ENCODE measurements at places on chromosomes 6 and 20.

DNA sequence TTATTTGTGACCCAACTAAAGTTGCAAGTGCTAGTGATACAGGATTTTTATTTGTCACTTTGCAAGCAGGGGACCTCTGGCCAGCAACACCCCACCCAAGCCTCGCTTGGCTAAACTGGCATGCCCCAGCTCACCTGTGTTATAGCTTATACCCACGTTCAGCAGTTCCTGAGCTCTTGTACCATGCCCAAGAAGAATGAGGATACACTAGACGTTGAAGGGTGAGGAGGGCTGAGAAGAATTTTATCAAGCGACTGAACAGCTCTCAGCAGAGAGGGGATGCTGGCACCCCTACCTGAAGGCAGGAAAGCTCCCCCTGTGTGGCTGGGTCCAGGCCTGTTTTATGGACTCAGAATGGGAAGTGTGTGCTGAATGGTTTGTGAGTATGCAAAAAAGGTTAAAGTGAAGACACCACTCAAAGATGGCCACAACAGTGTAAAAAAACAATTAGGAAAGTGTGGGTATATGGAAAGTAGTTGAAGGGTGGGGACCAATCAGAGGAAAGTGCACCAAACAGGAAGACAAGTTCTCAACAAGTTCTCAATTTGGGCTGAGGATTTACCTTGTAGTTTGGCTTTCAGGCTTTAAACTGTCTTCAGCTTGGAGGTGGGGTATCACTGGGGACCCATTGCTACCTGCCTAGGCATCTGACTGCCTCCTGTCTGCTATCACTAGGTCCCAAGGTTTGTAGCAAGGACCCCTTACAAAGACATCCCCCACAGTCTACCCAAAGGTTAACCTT is 15.0 kb downstream of the BTN2A1 start:
- DNase-seq: no peak

GRCh38 chr6:158805698-158806377 is 13.3 kb downstream of the EZR start:
- DNase-seq: no peak

GRCh38 chr20:63794614-63795013 is 36.5 kb downstream of the ZBTB46 start:
- no peak for DNase-seq

DNA sequence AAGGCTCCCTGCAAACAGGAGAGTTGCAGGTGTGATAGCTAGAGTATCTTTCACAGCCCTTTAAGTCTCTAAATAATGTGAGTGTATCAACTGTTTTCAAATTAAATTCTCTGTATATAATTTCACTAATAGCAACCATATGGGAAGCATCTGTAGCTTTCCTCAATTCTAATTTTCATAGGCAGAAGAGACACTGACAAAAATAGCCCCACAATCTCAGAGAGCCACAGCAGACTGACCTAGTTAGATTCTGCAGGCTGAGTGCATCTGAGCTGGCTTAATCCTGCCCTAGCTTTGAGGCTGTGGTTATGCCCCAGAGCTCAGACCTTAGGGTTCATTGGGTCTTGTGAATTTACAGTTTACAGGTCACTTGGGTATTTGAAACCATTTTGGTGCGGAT is 63.9 kb downstream of the MAP7 start:
- no peak for DNase-seq

DNA sequence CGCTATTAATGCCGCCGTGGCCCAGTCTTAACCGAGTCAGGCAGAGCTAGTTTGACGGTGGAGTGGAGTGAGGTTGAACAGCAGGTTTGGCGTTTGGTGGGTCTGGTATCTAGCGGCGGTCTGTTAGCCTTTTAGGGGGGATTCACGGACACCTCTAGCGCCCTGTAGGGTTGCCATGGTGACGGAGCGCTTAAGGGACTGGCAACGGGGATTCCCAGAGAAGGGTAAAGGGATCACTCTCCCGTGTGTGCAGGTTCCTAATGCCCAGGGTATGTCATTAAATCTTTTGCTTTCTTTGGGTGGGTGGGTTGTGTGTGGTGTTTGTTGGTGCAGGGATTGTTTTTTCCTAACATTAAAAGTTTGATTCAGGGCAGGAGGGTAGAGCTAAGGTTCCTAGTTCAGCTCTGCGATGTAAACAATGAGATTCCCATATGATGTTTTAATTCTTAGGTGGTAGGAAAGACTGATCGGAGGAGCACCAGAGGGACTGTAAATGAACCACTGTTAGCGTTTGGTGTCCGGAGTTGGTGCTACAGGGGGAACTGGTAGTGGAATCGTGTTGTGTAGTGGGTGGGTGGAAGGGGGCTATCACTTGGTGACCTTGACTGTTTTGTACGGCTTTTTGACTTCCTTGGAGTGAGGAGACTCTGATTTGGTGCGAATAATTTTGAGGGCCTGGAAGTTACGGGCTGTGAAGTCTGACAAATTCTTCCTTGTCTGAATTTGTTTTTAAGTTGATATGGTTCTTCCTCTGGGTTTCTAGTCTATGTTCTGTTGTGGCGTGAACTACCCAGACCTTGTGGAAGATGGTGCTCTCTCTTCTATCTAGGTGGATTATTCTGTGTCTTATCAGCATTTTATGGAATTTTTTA is 5.0 kb downstream of the BRD2 start:
- no peak for DNase-seq

DNA sequence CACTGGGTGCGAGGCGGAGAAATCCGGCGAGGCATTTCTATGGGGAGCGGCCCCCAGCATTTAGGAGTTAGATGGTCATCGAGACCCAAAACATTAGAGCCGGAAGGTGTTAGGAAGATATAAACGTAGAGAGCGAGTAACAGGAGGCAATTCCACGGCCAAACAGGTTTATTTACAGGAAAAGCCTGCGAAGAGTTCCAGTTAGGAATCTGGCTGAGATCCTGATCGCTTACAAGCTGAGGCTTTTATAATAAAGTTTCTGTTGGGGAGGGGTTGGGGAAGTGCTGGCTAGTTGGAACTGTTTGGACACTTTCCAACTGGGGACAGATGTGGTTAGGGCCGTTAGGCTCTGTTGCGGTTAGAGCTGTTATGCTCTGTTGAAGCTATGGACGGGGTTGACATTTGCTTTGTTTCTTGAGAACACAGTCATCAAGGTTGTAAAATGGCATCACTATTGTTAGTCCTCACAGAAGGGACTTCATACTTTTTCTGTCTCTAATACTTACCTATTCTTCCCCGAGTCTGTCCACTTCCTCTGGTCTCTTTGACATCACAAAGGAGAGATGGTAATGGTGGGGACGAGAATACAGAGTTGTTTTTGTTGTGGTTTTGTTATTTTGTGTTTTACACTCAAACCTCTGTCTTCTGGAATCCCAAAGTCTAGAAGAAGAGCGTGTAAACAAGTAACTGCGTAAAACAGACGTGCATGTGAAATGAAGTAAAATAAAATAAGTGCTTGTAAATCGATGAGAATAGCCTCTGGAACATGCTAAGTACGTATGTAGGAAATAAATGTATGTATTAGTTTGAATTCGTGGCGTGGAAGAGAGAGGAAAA is 554 bp upstream of the ZSCAN31 start:
- DNase-seq: no peak

- DNase-seq: no peak
Observed at GRCh38 chr6:119390247-119390793, 40.8 kb upstream of the MAN1A1 start.

- peak; percentile 15 for DNase-seq
Observed at GRCh38 chr6:41092421-41093140, 19.8 kb downstream of the NFYA start.

- no peak for DNase-seq
Observed at GRCh38 chr20:42444799-42445198, 744.9 kb downstream of the PTPRT start.

DNA sequence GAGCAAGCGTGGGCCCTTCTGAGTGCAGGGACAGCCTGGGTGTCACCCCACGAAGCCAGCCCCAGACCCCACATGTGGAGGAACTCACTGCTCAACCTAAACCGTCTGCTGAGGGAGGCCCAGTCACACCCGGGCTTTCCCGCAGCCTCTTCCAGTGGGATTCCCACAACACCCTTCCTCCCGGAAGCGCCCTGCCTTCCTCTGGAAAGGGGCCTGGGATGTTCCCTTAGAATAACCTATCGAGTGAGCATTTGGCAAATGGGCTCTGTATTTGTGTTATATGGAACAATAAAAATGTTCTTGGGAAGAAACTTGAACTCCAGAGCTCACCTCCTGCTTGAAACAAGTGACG is 100.0 kb upstream of the DUSP22 start:
- no peak for DNase-seq

DNA sequence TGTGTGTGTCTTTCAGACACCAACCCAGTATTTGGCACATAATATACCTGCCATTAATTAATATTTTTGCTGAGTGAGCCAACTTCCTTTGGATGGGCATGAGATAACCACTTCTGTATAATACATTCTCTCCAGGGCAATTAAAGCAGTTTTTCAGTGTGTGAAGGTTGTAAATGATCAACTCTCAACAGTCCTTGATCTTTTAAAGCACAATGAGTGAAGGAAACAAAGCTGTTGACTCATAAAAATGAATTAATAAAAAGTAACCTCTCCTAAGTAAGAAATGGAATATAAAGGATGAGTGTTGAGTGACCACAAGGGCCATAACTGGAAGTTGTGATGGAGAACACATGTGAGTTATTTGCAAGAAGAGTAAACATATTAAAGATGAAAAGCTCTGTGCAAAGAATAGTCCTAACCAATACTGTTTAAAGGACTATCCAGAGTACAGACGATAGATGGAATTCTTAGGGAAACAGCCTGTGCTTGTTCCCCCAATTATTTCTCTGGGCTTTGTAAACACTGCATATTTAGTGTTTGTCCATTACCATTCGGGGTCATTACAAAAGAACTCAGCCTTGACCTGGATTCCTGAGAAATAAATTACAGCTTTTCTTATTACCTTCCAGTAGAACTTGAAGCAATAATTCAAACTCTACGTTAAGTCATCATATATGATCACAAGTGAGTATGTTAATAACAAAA is 446.2 kb downstream of the PLCB1 start:
- DNase-seq: no peak

GRCh38 chr6:107807196-107807811 is 16.8 kb downstream of the SCML4 start:
- no peak for DNase-seq

- DNase-seq: peak; percentile 96
Observed at GRCh38 chr6:8435093-8435844, at the start of gene SLC35B3. Gene SLC35B3, minus strand, starts transcription at chr6:8435545.

- DNase-seq: no peak
Observed at GRCh38 chr6:4564801-4565271, 211.4 kb upstream of the CDYL start.

- no peak for DNase-seq
Observed at GRCh38 chr6:134363323-134364039, 45.6 kb upstream of the SGK1 start.

GRCh38 chr6:157535340-157536222 is 154.6 kb downstream of the ZDHHC14 start:
- no peak for DNase-seq

DNA sequence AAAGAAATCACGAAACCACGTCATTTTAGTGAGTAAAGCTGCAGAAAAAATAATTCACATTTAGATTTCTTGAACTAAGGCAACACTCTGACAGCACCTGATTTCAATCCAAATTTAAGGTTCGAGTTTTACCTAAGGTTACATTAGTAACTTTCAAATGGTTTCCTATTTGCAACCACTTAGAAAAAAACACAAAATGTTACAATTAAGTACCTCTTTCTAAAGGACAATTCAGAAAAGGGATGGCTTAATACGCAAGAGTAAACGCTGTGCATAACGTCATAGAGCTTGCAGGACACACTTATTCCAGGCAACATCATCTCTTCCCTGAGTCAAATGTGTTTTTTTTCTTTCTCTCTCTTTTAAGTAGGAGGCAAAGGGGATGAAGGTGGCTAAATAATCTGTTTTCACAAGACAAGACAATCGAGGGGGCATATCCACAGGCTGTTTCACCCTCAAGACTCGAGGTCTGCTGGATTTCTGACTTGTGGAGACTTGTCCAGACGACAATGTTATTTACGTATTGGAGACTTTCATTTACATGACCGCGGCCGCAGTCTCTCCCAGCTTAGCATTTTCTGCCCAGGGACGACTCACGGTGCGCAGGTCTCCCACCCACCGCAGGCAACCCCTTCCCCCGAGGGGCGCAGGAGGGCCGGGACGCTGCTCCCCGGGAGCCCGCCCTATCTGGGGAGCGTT is 86.0 kb downstream of the SESN1 start:
- DNase-seq: peak; percentile 39

GRCh38 chr20:15379681-15380296 is 1042.4 kb upstream of the FLRT3 start:
- no peak for DNase-seq

- DNase-seq: no peak
Observed at GRCh38 chr6:165820934-165821333, 157.9 kb upstream of the PDE10A start.

GRCh38 chr20:17282501-17282900 is 55.7 kb downstream of the PCSK2 start:
- no peak for DNase-seq

GRCh38 chr6:11766043-11766442 is 12.6 kb downstream of the ADTRP start:
- DNase-seq: no peak

DNA sequence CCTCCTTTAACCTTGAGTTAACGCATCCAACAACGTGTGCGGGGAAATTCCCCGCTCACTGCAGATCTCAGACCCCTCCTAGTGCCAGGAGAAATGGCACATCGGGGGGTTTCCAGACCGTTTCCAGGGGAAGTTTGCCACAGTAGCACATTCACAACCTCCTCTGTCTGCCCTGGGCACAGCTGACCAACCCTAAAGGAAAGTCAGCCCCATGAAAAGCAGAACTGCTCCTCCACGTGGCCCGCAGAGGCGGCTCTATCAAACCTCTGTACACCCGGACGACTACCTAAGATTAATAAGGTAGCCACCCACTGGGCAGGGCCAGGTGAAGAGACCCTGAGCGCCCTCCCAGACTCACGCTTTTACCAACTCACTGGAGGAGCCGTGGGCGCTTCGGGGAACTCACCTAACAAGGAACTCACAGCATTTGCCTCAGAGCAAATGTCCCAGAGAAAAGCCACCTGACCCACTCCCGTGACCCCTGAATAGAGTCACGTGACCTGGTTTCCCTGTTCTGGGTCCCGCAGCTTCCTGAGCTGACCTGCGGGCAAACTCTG is 93.1 kb downstream of the PRND start:
- no peak for DNase-seq

DNA sequence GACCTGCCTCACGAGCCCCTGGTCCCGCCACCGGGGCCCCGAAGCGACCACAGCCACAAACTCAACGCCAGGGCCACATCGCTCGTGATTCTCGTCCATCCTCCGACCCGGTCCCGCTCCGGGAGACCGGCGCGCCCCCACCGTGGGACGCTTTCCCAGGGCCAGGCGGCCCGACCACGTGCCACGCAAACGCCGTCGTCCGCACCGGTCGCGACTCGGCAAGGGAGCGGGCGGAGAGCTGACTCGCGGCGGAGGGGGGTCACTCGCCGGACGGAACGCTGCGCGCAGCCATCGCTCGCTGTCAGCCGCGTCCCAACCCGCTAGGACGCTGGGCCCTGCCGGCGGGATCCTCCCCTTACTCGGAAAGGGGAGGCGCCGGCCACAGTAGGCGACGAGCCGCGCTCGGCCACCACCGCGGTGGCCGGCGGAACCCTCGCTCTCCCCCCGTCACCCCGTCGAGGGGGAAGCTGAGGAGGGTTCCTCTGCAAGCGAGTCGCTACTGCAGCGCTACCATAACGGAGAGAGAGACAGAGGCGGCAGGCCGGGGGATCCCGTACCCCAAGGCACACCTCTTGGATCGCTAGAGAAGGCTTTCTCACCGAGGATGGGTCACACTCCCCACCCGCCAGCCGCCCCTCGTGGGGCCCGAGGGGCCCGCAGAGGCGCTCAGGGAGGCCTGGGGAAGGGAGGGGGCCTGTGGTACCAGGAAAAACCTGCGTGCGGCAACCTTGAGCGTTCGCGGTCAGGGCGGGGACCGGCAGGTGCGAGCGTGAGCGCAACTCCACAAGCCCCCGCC is 511.8 kb upstream of the ZNF337 start:
- peak; percentile 4 for DNase-seq
